HT1080 (cell line): ENCODE measurements at places on chromosomes 1 and 21.

GRCh38 chr1:199157494-199157893, 518.7 kb downstream of the PTPRC start:
- peak; percentile 50 for DNase-seq

GRCh38 chr1:16903458-16903796, 7.6 kb downstream of the RNU1-2 start:
- DNase-seq = no peak

DNA sequence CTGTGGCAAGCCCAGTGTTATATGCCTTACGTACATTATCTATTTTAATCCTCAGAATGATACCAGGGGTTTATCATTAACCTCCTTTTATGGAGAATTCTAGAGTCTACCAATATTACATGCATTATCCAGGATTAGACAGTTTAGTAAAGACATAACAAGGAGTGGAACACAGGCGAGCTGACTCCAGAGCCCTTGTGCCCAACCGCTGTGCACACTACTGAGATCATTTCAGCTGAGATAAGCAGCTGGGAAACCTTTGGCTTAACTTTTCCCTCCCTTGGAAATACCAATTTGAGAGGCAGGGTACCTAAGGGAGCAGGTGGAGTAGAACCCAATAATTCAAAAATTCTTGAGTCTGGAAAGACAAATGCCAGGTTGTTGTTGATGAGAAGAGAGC, 59.8 kb upstream of the ATP1B1 start:
- no peak for DNase-seq

DNA sequence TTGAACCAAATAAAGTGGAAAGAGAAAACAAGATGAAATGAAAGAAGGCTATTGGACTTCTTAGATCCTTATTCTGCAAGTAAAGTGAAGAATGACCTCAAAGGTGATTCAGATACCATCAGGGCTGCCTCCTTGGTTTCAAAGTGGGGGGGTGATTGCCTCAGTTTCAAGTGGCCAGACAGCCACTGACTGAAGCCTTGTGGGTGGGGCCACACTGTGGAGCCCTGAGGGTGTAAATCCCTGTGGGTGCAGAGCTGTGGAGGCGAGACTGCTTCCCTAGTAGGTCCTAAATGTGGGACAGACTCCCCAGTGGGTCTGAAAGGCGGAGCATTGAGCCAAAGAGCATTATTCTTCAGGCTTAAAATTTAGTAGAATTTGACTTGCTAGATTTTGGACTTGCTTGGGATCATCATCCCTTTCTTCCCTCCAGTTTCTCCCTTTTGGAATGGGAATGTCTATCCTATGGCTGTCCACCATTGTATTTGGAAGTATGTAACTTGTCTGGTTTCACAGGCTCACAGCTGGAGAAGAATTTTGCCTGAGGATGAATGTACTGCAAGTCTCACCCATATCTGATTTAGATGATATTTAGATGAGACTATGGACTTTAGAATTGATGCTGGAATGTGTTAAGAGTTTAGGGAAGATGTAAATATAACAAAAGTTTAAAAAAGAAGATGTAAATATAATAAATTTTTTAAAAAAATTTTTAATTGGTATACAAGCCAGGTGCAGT, 71.6 kb upstream of the SOX13 start:
- no peak for DNase-seq

DNA sequence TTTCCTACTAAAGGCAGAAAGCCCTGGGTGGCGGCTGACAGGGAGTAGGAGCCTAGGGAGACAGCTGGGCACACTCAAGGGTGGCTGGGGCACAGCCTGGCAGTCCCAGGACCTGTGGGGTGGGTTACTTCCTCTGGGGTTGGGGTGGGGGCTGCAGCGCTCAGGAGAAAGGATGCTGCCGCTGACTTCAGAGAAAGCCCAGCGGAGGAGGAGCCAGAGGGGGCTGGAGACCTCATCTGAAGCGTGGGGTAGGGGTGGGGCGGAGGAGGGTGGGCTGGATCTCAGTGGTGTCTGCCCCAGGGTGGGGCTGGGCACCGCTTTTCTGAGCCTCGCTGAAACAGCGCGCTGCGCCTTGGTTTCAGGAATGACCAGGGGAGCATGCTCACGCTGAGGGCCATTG, 30.8 kb downstream of the KCNA10 start:
- no peak for DNase-seq

DNA sequence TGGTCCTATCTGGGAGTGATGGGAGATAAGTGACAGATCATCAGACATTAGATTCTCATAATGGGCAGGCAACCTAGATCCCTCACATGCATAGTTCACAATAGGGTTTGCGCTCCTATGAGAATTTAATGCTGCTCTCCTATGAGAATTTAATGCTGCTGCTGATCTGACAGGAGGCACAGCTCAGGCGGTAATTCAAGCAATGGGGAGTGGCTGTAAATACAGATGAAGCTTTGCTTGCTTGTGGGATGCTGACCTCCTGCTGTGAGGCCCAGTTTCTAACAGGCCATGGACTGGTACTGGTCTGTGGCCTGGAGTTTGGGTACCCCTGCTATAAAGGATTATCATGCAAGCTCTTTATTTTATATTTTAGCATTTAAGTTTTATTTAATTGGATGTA, 72.0 kb downstream of the ZMYM4 start:
- no peak for DNase-seq

- peak; percentile 99 for DNase-seq
These were observed at the start of gene UBE4B for GRCh38 chr1:10032590-10033358. TSS of gene UBE4B (plus strand) at chr1:10032958. CDS start at chr1:10033671, 713 bp downstream.

DNA sequence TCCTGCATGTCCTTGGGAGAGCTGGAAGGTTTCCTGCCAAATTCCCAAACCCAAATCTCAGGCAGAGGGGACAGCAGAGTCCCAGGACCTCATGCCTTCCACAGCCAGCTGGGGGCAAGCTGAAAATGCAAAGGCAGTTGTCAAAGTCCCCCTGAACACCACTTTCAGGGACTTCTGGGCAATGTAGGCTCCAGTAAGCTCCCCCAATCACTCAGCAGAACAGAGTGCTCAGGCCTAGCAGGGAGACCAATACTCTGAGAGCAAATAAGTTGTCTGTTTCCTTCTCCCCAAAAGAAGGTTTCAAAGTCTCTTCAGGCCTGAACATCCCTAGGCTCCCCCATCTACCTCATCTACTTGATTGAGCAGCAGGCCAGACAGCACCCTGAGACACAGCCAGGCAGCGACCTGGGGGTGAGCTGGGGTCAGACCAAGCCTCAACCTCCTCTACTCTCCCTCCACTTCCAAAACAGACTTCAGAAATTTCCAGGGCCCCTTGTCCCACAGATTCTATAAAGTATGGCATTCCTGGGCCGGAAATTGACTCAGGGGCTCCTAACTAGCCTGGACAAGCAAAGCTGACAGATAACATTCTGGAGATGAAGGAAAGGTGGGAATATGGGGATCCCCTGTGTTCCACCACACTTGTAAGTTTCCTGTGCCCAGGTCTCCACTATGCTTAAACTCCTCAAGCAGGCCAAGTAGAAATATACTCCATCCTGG, 1.9 kb downstream of the SLC9A1 start:
- no peak for DNase-seq

GRCh38 chr1:28282426-28283407, 23.4 kb downstream of the SESN2 start:
- DNase-seq = no peak

- no peak for DNase-seq
These were observed 1290.7 kb upstream of the ADGRL2 start for GRCh38 chr1:80509965-80510522.

- DNase-seq = no peak
These were observed 38.1 kb upstream of the C1orf105 start for GRCh38 chr1:172382406-172382805.

DNA sequence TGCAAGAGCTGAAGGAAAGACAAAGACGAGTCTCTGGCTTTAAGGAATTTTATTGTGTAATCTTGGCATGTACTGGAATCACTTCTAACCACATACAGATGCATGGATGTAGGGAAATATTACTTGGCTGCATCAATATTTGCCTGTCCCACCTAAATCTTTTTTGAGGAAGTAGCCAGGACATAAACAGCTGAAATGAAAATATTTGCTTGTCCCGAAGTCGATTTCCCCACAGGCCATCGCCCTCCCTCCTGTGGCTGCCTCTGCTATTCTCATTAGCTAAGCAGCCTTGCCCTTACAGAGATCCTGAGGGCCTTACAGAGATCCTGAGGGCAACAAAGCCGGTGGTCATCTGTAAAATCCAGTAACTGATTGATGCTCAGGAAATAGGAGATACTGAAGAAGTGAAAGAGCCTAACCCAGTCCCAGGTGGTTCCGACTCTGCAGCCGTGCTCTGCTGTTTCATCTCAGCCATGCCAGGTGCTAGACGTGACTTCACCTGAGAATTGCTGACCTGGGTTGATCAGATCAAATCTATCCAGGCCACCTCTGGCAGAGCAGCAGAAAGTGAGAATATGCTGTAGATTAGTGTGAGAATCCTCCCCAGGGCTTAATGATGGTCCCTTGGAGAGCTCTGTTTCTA, 25.5 kb downstream of the MAN1C1 start:
- no peak for DNase-seq

DNA sequence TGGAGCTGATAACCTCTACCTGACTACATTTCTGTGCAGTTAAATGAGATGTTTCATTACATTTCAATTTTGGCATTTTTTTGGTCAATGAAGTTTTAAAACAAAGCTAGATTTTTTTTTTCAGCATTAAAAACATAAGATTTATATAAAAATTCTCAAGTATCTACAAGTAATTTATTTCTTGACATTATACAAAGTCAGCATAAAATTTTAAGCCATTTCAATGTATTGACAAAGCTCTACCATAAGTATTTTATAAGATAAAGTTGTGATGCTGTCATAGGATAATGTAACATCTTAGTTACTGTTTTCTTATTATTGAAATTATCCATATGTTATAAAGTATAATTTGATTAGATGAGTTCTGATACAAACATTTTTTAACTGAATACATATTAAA, 351.6 kb downstream of the PTBP2 start:
- DNase-seq = no peak

- DNase-seq = no peak
These were observed 138.1 kb upstream of the KCNJ6 start for GRCh38 chr21:38054334-38054733.

GRCh38 chr1:184426278-184426674, 39.4 kb downstream of the C1orf21 start:
- no peak for DNase-seq

- DNase-seq = no peak
These were observed 269.0 kb downstream of the LTN1 start for GRCh38 chr21:28723646-28724045.

DNA sequence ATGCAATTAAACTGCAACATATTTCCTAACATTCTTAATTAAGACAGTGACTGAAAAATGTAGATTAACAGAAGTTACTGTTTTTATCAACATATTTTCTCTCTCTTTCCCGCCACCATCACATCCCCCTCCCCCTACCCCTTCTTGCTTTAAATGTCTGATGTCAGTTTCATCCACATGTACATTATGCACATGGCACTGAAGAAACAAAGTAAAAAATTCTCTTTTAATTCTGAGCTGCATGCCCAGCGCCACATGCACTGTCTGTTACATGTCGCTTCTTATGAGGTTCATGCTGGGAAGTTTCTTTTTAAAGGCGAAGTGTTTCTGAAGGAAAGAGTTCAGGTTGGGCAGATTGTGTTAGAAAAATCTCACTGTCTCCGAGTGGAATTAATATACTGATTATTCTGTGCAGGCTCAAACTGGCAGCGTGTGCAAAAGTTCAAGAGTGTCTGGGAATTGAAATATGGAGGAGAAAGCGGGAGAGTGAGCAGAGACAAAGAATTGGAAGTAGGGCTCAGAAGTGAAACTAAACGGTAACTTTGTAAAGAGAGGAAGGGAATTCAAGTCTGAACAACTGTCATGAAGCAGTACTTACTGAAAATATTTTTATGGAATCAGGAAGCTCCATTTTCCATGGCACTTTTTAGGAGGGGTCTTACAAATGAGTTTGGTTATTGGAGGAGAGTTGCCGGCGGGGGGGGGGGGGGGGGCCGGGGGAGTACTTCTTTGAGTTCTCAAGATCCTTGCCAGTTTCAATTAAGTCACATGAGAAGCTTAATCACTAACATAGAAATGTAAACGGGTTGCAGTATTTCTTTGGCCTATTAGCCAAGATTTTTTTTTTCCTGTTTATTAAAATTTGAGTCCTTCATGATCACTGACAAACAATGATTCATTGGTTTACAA, 217.6 kb downstream of the SDCCAG8 start:
- DNase-seq = no peak

- DNase-seq = peak; percentile 55
These were observed 44.9 kb upstream of the NTPCR start for GRCh38 chr1:232905331-232906034.

DNA sequence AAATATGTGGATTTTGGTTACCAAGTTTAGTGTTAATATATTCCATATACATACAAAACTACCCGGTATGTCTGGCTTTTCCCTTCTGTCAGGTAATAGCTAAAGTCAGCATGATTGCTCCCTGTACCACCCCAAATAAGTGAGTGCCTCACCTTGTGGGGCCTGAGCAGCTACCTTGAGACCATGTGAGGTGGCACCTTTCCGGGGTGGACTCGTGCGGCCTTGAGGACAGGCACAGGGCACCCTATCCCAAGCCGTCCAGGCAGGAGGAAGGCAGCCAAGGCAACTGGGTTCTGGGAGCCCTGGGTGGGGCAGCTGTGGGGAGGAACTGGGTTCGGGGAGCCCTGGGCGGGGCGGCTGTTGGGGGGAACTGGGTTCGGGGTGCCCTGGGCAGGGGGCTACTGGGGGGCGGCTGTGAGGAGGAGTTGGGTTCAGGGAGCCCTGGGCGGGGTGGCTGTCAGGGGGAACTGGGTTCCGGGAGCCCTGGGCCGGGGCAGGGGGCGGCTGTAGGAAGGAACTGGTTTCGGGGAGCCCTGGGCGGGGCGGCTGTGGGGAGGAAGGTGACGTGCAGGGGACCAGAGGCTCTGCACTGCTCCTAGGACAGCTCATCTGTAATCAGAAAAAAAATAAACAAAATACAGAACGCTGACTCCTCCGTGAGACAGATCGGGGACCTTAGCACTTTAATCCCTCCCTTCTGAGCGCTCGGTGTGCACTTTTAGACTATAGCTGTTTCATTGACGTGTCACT, 63.3 kb downstream of the POFUT2 start:
- no peak for DNase-seq

GRCh38 chr1:11307852-11308251, 34.9 kb downstream of the UBIAD1 start:
- DNase-seq = no peak

DNA sequence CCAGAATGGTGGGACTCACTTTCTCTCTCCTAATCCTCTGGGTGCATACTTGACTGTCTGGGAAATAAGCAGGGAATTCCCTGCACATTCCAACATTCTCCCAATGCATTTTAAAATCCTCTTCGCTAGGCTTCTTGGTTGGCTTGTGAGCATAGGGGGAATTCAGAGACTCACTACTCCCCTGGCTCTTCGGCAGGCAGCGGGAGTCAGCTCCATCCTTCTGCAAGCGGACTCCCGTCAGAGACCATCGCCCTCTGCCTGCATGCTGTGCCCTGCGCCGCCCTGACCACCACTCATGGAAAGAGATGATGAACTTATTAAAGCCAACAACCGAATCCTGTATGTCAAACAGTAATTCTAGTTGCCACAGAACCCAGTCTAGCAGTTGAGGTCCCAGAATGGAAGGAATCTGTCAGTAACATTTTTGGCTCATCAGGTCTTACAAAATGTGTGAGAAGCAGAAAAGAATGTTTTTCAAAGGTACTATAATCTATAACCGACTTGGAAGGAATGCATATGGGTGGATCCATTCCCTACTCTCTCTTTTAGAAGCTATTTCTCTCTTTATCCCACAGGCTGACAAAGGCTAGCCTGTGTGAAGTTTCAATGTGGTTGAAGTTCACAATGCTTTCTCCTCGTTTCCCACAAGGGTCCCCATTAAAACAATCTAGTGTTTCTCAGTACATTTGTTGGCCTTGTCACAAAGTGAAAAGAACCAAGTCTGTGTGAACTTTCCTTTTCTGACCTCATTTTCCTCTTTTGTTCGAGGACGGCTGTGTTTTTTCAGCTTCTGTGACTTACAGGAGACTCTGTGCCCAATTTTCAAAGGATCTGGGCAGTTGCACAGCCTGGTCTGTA, 119.1 kb upstream of the ADAR start:
- DNase-seq = no peak
